K562 (cell line): ENCODE measurements at places on chromosomes 7 and 10. TPM values are rescaled to one million over a fixed set of nuclear protein-coding genes. Genes with fewer than 3 reads are reported as not detected.

Gene PNLIPRP3
- not detected in 2 replicates for total RNA-seq

Gene C10orf105
- total RNA-seq, result 0.09 TPM in 2 replicates

DNA sequence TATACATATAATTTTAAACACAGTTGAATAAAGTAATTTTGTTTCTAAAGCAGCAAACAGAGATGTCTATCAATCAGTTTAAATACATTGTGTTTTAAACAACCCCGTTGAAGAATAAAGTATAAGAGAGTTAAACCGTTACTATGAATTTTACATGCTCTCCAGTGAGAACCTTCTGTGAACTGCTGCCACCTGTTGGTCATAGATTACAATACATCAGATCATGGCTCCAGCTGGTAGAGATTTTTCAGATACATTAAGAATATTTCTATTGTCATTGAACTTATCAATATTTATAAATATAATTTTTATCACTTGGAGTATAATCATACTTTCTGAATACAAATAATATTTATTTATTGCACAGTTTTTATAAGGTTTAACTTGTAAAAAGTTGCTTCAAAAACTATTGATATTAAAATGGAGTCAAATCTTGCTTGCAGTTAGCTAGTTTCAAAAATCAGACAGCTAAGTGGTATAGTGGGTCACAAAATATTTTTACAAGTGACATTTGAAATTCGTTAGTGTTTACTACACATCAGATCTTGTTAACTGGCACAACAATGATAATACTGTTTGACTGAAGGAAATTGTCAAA, 561.2 kb upstream of the PHF14 start:
- DNase-seq, result peak; percentile 36

- DNase-seq, result no peak
These were observed 844.5 kb downstream of the REEP3 start for GRCh38 chr10:64365663-64366062.

- DNase-seq, result no peak
These were observed 74.9 kb downstream of the BEND7 start for GRCh38 chr10:13453896-13454295.

DNA sequence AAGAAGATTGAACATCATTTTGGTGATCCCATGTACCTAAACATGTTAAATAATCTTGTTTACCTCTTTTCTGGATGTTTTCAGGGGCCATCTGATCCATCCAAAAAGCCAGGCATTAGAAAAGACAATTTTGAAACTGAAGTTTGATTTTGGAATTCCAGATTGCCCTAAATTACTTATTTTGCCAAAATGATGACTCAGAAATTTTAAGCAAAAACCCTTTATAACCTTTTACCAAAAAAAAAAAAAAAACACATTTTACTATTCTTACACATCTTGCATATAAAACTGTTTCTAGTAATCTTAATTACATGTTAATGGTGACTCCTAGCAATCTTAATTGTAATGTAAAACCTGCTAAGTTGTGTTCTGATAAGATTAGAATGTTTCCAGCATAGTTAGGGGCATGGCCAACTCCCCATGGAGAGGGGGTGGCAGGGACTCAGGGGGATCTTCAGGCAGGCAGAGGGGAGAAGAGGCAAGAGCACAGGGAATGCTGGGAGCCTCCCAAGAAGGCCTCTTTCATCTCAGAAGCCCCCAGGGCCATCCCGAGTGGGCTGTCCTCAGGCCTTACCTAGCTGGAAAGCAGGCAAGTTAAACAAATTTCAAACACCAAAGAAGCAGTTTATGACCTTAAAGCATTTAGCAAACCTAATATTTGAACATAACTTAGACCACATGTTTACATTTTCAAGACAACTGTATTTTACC, 25.8 kb upstream of the AKR1C3 start:
- DNase-seq, result no peak

- DNase-seq, result no peak
These were observed 63.0 kb upstream of the HPS1 start for GRCh38 chr10:98509745-98510144.

GRCh38 chr7:16479591-16479990, 14.1 kb upstream of the SOSTDC1 start:
- no peak for DNase-seq

GRCh38 chr7:32500922-32501341, 5.6 kb downstream of the AVL9 start:
- peak; percentile 45 for DNase-seq

- no peak for DNase-seq
These were observed 279.5 kb upstream of the GNAI1 start for GRCh38 chr7:79855172-79855571.

- DNase-seq, result peak; percentile 68
These were observed 78.7 kb upstream of the ARID5B start for GRCh38 chr10:61822781-61823230.

GRCh38 chr7:149147752-149148653, 750 bp downstream of the ZNF398 start:
- DNase-seq, result peak; percentile 75

GRCh38 chr7:122577449-122578003, 121.4 kb downstream of the RNF133 start:
- DNase-seq, result no peak

DNA sequence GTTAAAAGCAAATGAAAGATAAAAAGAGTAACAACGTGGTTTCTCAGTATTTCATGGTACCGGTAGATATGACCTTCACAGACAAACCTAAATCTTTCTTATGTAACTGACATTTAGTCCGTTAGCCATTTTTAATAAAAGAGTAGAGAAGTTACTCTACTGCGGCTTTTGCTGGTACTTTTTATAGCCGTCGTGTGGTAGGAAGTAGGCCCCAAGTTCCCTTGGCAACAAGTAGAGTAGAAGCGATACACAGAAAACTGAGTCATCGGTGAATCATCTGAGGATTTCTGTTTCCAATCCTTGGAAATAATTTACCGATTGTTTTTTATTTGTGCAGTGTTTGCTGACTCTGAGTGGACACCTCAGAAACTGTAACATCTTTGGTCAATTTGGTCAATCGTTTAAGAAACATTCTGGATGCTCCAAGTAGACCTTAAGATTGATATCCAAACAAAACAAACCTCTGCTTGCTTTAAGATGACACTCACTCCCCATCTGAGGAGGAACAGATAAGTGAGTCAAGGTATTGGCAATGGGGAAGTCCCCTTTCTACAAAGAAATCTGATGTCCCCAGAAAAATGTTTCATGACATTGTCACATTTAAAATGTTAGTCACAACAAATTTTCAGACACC, 63.9 kb upstream of the AHR start:
- DNase-seq, result peak; percentile 62

- DNase-seq, result peak; percentile 72
These were observed 74.5 kb downstream of the INSIG1 start for GRCh38 chr7:155371884-155372781.

- no peak for DNase-seq
These were observed 171.3 kb downstream of the DNAJC1 start for GRCh38 chr10:21831986-21832820.

DNA sequence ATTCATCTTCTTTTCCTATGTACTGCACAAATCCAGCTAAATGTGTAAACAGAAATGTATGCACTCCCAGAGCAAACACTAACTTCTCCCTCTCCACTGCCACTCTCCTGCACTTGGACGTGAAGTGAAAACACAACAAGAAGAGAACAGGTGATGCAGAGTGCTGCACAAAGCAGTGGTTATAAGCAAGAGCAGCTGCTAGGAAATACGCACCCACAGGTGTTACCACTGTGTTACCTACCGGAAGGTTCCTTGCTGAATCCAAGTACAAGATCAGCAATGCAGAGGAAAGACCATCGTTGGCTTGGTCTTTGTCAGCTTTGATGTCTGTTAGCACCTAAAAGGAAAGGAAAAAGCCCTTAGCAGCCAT, 54.6 kb upstream of the NCAPG2 start:
- no peak for DNase-seq

DNA sequence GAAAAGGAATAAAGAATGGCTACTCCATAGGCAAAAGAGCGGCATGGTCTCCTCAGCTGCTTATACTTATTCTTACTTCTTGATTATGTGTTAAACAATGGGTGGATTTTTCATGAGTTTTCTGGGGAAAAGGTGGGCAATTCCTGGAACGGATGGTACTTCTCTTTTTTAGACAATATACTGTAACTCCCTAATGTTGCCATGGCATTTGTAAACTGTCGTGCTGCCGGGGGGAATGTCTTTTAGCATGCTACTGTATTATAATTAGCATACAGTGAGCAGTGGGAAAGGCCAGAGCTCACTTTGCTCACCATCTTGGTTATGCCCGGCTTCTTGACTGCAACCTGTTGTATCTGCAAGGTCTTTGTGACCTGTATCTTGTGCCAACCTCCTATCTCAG, 372.1 kb upstream of the AKR1E2 start:
- no peak for DNase-seq

DNA sequence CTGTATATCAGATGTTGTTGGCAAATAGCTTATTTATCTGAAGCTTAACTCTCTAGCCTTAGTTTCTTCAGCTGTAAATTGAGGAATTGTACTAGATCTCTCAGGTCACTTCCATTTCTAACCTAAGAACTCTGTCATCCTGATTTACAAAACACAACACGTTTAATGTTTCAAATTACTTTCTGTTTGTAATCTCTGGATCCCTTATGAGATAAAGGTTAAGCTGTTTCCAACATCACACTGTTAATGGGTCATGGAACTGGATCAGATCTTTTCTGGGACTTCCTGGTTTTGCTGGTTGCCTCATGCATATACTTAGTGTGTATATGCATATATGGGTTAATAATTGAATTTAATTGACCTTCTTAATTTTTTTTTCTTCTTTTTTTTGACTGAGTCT, 9.9 kb downstream of the SAMD8 start:
- DNase-seq, result no peak

GRCh38 chr7:113652501-113652900, 266.3 kb downstream of the PPP1R3A start:
- DNase-seq, result no peak
